WTC11 (cell line): ENCODE measurements at places on chromosomes 5 and 9. TPM values are rescaled to one million over a fixed set of nuclear protein-coding genes. Genes with fewer than 3 reads are reported as not detected.
A peak's percentile ranks its signal among the peaks of the same experiment; 100 is the strongest.

The PHYHD1 gene
- total RNA-seq: 14.6 to 21.3 TPM (median 20.0 TPM) in 3 replicates

The GRXCR2 gene
- total RNA-seq: not detected in 3 replicates

The EQTN gene
- total RNA-seq: 0.66 to 1.4 TPM (median 0.81 TPM) in 3 replicates

The FOXD4L4 gene
- total RNA-seq: 0.14 TPM in 1 of 3 replicates, not detected in the others

GRCh38 chr9:93891050-93891449, 64.1 kb downstream of the BARX1 start:
- H3K27me3 ChIP-seq: peaks cover 4% of the 10 kb centered on the region
- no peak overlapping the region for H3K27ac ChIP-seq
- H3K36me3 ChIP-seq: peaks cover 13% of the 10 kb centered on the region
- no peak overlapping the region for H3K4me3 ChIP-seq
- DNase-seq: no peak
- H3K4me1 ChIP-seq: no peaks in the 10 kb centered on the region

DNA sequence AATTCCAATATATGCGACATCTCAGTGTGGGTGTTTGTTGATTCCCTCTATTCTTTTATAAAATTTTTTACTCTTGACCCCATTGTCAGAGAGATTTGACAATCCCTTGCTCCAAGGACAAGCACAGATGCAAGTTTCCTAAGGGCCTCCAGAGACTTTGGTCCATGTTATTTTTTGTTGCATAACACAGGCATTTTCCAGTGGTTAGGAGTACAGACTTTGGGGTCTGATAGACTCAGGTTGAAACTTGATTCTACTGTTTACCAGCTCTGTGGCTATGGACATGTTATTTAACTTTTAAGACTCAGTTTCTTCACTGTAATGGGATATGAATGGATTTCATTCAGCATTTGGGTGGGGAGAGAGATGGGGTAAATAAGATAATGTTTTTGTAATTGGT, 361.3 kb downstream of the ENC1 start:
- peaks cover 8% of the 10 kb centered on the region for H3K4me1 ChIP-seq

DNA sequence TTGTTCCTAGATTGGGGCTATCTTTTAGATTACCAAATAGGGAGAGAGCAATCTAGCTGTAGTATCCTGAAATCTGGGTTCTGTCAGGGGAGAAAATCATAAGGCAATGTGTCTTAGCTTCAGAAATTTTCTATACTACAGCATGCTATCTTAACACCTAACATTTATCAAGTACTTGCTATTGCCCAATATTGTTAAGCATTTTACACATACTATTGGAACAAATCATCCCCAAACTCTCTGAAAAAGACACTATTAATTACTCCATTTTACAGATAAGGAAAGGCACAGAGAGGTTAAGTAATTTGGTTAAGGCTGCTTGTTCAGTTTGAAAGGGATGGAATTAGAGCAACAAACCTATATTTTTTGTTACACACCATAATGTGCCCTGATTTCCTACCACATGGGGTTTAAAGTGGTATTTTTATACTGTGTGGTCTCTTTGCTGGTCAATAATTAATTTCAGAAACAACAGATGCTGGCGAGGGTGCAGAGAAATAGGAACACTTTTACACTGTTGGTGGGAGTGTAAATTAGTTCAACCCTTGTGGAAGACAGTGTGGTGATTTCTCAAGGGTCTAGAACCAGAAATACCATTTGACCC, 57.2 kb upstream of the RIC1 start:
- H3K27ac ChIP-seq: no peak overlapping the region
- H3K4me3 ChIP-seq: no peak overlapping the region
- H3K36me3 ChIP-seq: no peaks in the 10 kb centered on the region
- no peak for DNase-seq
- H3K4me1 ChIP-seq: peaks cover 6% of the 10 kb centered on the region
- no peaks in the 10 kb centered on the region for H3K27me3 ChIP-seq

The F2RL2 gene
- total RNA-seq: 0.11 TPM in 1 of 3 replicates, not detected in the others

The SPINK4 gene
- not detected in 3 replicates for total RNA-seq

DNA sequence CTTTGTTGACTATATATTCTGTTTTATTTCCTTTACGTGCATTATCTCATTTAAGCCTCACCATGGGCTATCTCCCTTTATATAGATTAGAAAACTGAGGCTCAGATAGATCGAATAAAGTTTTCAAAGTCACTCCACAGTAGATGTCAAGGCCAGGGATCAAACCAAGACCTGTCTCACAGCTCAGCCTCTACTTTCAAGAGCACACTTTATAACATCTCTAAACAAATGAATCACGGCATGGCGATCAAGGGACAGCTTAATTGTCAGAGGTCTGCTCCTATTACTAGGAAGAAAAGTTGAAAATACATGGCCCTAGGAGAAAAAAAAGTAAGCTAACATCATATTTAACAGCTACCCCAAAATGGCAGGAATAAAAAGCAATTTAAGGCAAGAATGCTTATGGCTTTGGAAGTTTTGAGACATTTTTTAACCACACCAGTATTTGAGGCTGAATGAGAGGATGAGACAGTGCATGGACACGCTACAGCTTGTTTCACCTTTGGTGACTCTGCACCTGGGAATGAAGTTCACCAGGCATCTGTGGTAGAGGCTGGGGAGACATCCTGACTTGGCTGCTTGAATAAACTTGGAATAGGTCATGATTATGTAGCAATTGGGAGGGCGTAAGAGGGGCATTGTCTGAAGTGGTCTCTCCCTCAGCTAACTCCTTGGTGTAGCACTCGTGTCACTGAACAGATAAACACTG, 486.8 kb upstream of the WWC1 start:
- no peak overlapping the region for H3K27ac ChIP-seq
- peaks cover 14% of the 10 kb centered on the region for H3K4me1 ChIP-seq
- H3K36me3 ChIP-seq: no peaks in the 10 kb centered on the region

GRCh38 chr5:91417219-91417618, 34.1 kb upstream of the ARRDC3 start:
- no peaks in the 10 kb centered on the region for H3K27me3 ChIP-seq
- H3K4me3 ChIP-seq: no peak overlapping the region
- DNase-seq: no peak
- peak overlapping the region; percentile 78; the same call in 1 of the 2 replicates for H3K27ac ChIP-seq

DNA sequence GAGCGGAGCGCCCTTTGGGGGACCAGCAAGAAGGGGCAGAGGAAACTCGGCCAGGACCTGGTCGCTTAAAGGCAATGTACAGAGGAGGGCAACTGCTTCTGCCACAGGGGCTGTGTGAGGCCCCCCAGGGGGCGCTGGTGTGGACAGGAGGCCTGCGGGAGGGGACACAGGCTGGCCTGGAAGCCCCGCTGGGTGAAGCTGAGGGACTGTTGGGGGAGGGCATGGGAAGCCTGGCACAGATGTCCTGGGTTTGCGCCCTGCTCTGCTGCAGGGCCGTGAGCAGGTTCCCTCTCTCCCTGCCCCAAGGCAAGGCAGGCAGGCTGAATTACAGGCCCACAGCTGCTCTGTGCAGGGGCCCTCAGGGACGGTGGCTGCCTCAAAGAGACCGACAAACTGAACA, 5.4 kb downstream of the MED22 start:
- peaks cover 13% of the 10 kb centered on the region for H3K4me1 ChIP-seq
- DNase-seq: peak; percentile 49
- H3K4me3 ChIP-seq: no peak overlapping the region
- H3K27me3 ChIP-seq: no peaks in the 10 kb centered on the region
- no peak overlapping the region for H3K27ac ChIP-seq
- peaks cover 63% of the 10 kb centered on the region for H3K36me3 ChIP-seq

The LRRC14B gene
- total RNA-seq: 0.11 TPM in 1 of 3 replicates, not detected in the others

DNA sequence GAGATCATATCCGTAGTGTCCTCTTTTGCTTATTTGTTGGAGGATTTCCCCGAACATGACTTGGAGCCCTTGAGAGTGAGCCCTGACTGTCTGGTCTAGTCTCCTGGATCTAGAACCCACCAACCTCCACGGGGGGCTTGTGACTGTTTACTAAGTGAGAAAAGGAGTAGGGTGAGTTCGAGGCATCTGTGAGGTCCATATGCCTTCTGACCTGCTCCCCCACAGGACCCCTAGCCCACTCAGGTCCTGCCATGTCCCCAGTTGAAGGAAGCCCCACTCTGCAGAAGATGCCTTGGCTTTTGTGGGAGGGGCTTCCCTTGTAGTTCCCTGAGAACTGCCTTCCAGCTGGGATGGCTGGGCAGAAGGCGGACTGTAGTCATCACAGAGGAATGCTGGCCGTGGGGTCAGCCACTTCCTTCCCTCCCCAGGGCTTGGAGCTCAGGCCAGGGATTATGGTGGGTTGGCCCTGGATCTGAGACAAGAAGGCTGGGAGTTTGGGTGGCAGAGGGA, 7.0 kb upstream of the IRF1 start:
- H3K27ac ChIP-seq: peak overlapping the region; percentile 57; the same call in 1 of the 2 replicates
- H3K36me3 ChIP-seq: no peaks in the 10 kb centered on the region
- H3K4me1 ChIP-seq: peaks cover 16% of the 10 kb centered on the region
- H3K27me3 ChIP-seq: peaks cover 13% of the 10 kb centered on the region

DNA sequence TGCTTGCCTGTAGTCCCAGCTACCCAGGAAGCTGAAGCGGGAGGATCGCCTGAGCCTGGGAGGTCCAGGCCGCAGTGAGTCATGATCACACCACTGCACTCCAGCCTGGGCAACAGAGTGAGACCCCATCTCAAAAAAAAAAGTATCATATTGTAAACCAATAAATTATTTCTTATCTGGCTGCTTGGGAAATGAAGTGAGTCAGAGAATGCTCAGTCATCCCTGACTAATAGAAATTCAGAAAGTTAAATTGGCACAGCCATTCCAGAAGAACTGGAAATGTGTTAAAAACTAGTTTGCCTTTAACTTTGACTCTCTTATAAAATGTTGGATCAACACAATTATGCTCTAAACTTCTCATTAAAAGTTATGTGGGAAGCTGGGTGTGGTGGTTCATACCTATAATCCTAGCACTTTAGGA, 9.8 kb upstream of the GNE start:
- no peak overlapping the region for H3K27ac ChIP-seq
- no peak overlapping the region for H3K4me3 ChIP-seq
- no peaks in the 10 kb centered on the region for H3K27me3 ChIP-seq
- DNase-seq: no peak
- H3K36me3 ChIP-seq: 0 out of 2 replicates have a peak, but pooled peaks cover 5% of the 10 kb centered on the region

The KDM4C gene
- 29.2 to 35.5 TPM (median 34.0 TPM) in 3 replicates for total RNA-seq

The DAPK1 gene
- total RNA-seq: 127 to 130 TPM (median 129 TPM) in 3 replicates

DNA sequence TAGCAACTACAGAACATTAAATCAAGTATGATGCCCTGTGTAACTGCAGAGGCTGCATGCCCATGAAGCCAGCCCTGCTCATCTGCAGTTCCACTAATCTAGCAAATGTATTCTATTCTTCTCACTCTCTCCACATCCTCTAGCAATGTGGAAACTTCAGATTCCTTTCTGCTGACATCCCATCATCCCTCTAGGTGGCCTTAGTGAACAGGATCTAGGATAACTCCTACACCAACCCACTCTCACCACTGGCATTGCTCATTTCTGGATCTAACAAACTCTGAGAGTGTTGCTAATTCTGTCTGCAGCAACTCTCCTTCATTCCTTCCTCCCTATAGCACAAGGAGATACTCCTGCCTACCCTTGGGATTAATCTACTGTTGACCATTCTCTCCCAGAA, 80.8 kb downstream of the FAM81B start:
- no peaks in the 10 kb centered on the region for H3K27me3 ChIP-seq
- DNase-seq: no peak
- peaks cover 21% of the 10 kb centered on the region for H3K36me3 ChIP-seq
- H3K4me3 ChIP-seq: no peak overlapping the region

The CDO1 gene
- total RNA-seq: 13.2 to 22.7 TPM (median 20.0 TPM) in 3 replicates
